Uterus (tissue), 4 donors: ENCODE measurements at places on chromosomes 13 and 19. TPM values are rescaled to one million over a fixed set of nuclear protein-coding genes. Genes with fewer than 3 reads are reported as not detected.

Gene ATP8A2
- total RNA-seq = not detected

Gene DMKN
- total RNA-seq = 47.4 TPM

Gene LAIR1
- total RNA-seq = 1.0 TPM

Gene ZIK1
- 6.8 TPM for total RNA-seq

Gene DYRK1B
- total RNA-seq = 15.0 TPM

Gene LTBP4
- 1,000 TPM for total RNA-seq

Gene ADM5
- 1.3 TPM for total RNA-seq

Gene KIR2DL3
- total RNA-seq = not detected

Gene MUC16
- total RNA-seq = 0.88 TPM

Gene SHISA7
- total RNA-seq = not detected

Gene GIPR
- total RNA-seq = 0.98 TPM

Gene RGL3
- 15.9 TPM for total RNA-seq

Gene ALDH16A1
- 40.8 TPM for total RNA-seq

Gene VSTM1
- total RNA-seq = not detected

Gene KLF1
- total RNA-seq = 0.77 TPM

Gene MAP4K1
- total RNA-seq = 3.6 TPM

Gene WIZ
- 6.5 TPM for total RNA-seq

Gene TSSK6
- not detected for total RNA-seq

Gene CPB2
- total RNA-seq = not detected

Gene NLRP5
- not detected for total RNA-seq

Gene IL12RB1
- not detected for total RNA-seq

Gene PSG11
- total RNA-seq = not detected

Gene METTL21C
- not detected for total RNA-seq

Gene SLC5A5
- total RNA-seq = not detected

Gene KIR2DL4
- not detected for total RNA-seq

Gene UPK1A
- not detected for total RNA-seq

Gene APC2
- total RNA-seq = 0.77 TPM

Gene PLPP2
- total RNA-seq = 12.0 TPM

Gene ARID3A
- 2.4 TPM for total RNA-seq

Gene ZNF442
- total RNA-seq = 12.2 TPM

Gene PGLYRP1
- not detected for total RNA-seq

Gene CCNA1
- total RNA-seq = 1.9 TPM

Gene CERS1
- total RNA-seq = not detected

Gene PTPRH
- total RNA-seq = not detected

Gene KLK8
- total RNA-seq = not detected

Gene GPR12
- not detected for total RNA-seq

Gene IGFL2
- total RNA-seq = not detected

Gene KLF16
- 0.26 TPM for total RNA-seq
